ENCODE measurements at places on chromosomes 16 and 17.

DNA sequence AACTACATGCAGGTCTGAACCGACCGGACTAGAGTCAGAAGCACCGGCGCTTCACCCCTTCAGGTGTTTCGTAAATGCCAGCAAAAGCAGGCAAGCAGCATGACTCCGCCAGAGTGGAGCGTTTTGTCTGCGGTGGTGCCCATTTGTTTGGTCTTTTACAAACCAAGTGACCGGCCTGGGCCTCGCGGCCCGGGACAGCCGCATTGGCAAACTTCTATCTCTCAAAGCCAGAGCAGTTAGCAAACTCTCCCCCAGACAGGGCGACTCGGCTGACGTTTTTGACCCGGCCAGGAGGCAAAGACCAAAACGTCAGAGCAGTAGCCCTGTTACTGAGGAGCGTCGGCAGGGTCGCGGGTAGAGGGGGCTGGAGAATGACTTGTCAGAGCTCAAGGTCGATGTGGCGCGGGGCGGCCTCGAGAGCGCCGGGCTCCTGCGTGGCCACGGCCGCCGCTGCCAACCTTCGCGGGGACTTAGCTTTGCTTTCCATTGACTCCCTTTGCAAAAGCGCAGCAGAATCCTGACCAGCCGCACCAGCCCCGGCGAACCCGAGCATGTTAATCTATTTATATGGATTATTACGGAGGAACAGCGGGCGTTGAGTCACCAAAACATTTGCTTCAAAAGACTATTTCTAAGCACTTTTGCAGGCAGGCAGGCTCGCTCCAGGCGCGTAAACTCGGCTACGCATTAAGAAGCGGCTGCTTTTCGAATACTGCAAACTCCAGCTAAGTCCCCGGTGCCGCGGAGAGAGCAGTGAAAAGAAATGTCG lies 763 bp upstream of the SOX9 start:
- DNase-seq, result no peak

GRCh38 chr17:7081341-7082062 lies 1.5 kb upstream of the CLEC10A start:
- peak; percentile 28 for DNase-seq

DNA sequence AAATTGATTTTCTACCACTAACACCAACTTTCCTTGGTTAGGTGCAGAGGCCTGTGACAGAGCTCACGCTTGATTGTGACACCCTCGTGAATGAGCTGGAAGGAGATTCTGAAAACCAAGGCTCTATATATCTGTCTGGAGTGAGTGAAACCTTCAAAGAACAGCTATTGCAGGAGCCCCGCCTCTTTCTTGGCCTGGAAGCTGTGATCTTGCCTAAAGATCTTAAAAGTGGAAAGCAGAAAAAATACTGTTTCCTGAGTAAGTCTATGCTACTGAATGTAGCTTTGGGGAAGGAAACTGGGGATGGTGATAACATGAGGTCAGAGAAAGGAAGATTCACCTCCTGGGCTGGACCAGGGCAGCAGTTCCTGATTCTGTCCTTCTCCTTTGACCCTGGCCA lies 38.3 kb downstream of the REXO5 start:
- no peak for DNase-seq

DNA sequence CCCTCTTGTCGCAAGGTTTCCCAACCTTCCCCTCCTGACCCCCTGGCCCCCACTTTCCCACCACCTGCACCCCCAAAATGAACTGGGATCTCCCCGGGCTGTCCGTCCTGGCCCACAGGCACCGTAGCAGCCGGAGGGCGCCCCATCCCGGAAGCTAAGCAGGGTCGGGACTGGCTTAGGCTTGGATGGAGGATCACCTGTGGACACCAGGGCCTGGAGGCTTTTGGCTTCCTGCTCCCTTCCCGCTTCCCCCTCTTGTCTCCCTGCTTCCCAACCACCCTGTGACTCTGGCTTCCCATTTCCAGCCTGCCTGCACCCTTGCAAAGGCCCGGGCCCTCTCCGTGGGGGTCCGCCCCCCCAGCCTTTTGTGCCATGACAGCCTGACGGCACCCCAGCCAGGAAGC lies 2291.3 kb downstream of the TP53TG3F start:
- DNase-seq, result no peak

- peak; percentile 19 for DNase-seq
Observed at GRCh38 chr17:20009302-20010098, at the start of gene SPECC1. Gene SPECC1 (plus strand): TSS chr17:20009359. CDS start chr17:20096652, 87,293 bp downstream.

DNA sequence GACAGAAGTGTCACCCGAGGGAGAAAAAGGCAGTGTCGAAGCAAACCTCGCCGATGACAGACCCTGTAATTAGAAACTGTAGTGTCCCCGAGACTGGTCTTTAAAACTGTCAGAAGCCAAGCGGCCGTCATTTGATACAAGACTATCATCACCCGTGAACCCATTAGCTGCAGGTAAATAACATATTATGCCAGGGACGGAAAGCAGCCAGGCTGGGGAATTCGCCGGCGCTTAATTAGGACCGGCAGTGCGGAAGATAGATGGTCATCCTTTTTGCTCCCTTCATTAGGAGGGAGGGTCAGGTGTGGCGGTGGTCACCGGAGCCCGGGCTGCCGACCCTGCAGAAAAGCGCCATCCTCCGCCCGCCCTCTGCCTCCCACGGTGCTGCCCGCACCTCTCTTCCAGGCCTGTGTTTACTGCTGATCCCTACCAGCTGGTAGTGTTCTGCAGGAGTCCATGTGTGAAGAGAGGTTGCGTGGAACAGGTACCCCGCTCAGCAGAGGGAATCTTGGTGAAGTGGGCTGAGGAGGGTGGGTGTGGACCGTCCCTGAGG lies 109.4 kb upstream of the GSE1 start:
- no peak for DNase-seq

DNA sequence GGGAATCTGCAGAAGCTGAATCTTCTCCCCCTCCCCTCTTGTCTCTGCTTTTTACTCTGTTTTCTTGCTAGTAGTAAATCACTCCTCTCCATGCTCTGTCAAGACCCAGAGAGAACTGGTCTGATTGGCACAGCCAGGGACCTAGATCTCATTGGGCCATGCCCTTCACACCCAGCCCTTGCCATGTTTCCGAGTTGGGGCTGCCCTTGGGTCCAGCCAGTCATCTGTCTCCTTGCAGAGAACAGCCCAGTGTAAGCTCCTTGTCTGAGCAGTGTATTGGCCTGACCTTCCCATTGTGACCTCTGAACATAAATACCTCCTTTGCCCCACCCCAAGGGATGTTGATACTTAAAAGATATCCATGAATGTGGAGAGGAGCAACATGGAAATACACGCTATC lies 3.9 kb downstream of the MMP15 start:
- DNase-seq, result no peak

DNA sequence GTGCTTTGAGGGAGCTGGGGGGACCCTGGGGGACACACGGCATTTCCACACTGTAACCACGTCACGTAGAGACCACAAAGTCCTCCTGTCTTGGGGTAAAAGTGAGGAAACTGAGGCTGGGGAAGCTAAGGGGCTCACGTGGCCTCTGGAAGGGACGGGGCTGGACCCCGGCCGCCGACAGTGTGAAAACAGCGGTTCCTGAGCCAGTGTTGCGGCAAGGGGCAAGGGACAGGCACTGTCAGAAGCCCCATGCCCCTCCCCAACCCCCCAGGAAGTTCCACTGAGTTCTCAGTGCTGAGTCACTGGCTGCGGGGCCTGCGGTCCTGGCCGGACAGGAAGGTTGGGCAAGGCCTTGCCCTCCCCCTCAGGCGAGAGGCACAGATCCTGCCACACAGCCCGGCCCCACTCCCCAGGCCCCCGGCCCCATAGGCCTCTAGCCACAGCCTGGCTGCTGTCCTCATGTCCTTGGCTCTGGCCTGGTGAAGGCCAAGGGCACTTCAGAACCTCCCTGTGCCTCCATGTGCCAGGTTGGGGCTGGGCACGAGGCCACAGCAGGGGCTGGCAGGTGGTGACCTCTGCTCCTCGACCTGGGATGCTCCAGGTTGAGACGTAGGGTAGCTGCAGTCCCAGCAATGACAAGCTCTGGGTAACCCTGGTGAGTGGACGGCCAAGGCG lies 5.0 kb upstream of the CCDC57 start:
- peak; percentile 30 for DNase-seq

DNA sequence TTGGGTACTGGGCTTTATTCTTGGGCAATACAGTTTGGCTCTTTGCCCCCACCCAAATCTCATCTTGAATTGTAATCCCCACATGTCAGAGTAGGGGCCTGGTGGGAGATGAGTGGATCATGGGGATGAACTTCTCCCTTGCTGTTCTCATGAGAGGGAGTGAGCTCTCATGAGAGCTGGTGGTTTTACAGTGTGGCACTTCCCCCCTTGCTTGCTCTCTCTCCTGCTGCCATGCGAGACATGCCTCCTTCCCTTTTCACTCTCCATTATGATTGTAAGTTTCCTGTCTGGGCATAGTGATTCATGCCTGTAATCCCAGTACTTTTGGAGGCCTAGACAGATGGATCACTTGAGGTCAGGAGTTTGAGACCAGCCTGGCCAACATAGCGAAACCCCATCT lies 18.1 kb upstream of the CNEP1R1 start:
- no peak for DNase-seq

All from activated CD4-positive, alpha-beta T cell treated with anti-CD3 and anti-CD28 coated beads, Interleukin-10, Interleukin-2, amounts not matched to agents 100 ng/mL and 50 ng/mL, durations not matched to agents 16 hours and 8 hours (primary cell).